ENCODE measurements at places on chromosomes 6 and 20. TPM values are rescaled to one million over a fixed set of nuclear protein-coding genes. Genes with fewer than 3 reads are reported as not detected.

The UBD gene
- 2.9 TPM for polyA plus RNA-seq

The SLC52A3 gene
- 2.8 TPM for polyA plus RNA-seq

The NT5E gene
- 17.5 TPM for polyA plus RNA-seq

The ZSCAN23 gene
- polyA plus RNA-seq = 3.5 TPM

DNA sequence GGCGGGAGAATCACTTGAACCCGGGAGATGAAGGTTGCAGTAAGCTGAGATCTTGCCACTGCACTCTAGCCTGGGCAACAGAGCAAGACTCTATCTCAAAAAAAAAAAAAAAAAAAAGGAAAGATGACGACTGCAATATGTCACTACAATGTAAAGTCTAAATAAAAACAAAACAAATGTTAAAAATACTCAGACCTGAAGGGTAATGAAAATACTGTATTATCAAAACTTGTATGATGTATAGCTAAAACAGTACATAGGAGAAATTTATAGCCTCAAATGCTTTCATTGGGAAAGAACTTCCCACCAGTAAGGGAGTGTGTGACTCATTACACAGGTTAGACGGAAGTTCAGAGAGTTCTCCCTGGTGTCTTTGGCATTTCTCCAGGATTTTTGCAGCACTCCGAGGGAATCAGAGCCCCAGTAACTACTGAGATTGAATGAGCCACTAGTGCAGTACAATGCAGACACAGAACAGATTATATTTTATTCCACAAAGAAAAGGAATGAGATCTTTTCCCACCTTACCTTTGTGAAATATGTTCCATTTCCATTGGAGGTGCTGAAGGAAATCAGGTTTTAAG lies 12.5 kb upstream of the RALGAPB start:
- DNase-seq = peak; percentile 55

- DNase-seq = no peak
Observed at GRCh38 chr20:8408587-8409307, 276.7 kb downstream of the PLCB1 start.

DNA sequence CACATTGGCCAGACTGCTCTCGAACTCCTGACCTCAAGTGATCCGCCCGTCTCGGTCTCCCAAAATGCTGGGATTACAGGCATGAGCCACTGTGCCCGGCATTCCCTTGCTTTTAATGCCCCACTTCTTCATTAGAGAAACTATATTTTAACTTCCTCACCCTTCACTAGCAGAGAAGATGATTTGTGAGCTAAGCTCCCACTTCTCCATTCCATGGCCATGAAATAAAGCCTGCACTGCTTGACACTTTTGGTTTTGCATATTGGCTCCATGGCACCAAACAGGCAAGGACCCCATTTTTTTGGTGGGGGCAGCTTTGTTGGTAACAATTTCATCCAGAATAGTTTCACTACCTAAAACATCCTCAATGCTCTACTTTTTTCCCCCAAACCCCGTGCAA lies 145.3 kb downstream of the TFAP2B start:
- no peak for DNase-seq

- DNase-seq = no peak
Observed at GRCh38 chr6:29965563-29965872, 23.2 kb downstream of the HLA-A start.

- DNase-seq = no peak
Observed at GRCh38 chr20:57622579-57623381, 2.6 kb upstream of the ZBP1 start.

- no peak for DNase-seq
Observed at GRCh38 chr6:131009790-131010189, 53.3 kb downstream of the EPB41L2 start.

- no peak for DNase-seq
Observed at GRCh38 chr6:43773980-43774775, 4.2 kb downstream of the VEGFA start.

GRCh38 chr6:144259986-144260385 lies 25.1 kb upstream of the UTRN start:
- DNase-seq = no peak

- no peak for DNase-seq
Observed at GRCh38 chr6:91449539-91449938, 862.7 kb upstream of the MAP3K7 start.

DNA sequence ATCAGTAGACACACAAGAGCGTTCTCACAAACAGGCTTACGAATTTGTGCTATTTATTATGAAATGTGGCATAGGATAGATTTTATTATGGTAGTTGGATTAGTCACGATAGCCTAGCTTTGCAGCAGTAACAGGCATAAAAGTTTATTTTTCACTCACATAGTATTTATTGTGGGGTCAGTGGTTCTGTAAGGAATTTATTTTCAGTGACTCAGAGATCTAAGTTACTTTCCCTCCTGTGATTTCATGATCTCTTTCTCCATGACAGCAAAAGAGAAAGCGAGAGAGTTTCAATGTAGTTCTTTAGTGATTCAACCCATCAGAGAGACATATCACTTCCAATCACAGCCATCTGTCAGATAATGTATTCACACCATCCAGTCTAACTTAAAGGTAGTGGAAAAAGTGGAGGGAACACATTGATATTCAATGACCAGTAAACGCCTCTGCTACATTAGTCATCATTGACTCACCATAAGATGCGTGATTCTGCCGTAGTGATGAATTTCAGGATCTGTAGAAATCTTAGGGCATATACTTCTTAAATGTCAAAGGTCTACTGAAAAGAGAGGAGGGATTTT lies 605.5 kb downstream of the HDGFL1 start:
- DNase-seq = no peak
